ENCODE measurements at places on chromosomes 5 and 9. TPM values are rescaled to one million over a fixed set of nuclear protein-coding genes. Genes with fewer than 3 reads are reported as not detected.

- no peak for DNase-seq
Observed at GRCh38 chr5:31100781-31101310, 92.6 kb upstream of the CDH6 start.

DNA sequence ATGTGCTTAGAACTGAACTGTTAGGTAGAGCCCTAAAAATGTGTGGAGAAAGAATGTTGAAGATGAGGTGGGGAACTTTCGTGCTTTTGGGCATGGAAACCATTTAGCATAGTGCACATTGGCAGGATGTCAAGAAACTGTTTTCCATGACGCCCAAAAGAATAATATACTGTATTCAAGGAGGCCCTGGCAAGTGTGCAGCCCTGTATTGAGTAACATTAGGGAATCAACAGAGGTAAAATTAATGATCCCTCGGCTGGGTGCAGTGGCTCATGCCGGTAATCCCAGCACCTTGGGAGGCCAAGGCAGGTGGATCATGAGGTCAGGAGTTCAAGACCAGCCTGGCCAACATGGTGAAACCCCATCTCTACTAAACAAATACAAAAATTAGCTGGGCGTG lies 20.9 kb upstream of the PLIN2 start:
- DNase-seq = no peak

DNA sequence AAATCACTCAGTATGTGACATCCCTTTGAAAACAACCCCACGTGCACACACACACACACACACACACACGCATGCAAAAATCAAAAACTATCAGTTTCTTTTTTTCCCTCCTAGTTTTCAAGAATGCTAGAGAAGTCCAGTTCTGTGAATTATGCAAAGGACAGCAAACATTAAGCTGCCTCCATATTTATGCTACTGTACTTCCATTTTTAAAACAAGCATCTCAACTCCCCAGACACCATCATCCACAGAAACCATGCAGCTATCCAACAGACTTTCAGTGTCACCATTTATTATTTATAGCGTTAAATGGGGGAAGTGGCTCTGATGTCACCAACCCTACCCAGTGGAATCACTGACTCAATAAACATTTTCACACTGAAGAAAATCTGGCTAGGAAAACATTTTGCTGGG lies 1.6 kb downstream of the FBXW11 start:
- no peak for DNase-seq

The SLC45A2 gene
- total RNA-seq = 0.48 TPM

The SLC36A2 gene
- total RNA-seq = not detected

The GGTA1 gene
- 1.2 TPM for total RNA-seq
